ENCODE measurements at places on chromosomes 6 and 20.

DNA sequence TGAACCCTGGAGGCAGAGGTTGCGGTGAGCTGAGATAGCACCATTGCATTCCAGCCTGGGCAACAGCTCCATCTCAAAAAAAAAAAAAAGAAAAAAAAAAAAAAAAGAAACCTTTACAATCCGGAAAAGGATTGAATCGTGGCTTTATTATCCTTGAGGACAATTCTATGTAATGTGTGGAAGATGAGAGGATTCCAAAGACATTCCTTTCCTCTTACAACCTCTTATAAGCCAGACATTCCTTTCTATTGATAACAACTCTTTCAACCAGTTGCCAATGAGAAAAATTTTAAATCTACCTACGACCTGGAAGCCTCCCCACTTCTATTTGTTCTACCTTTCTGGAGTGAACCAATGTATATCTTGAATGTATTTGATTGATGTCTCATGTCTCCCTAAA is 91.2 kb upstream of the EEF1E1 start:
- DNase-seq = no peak

DNA sequence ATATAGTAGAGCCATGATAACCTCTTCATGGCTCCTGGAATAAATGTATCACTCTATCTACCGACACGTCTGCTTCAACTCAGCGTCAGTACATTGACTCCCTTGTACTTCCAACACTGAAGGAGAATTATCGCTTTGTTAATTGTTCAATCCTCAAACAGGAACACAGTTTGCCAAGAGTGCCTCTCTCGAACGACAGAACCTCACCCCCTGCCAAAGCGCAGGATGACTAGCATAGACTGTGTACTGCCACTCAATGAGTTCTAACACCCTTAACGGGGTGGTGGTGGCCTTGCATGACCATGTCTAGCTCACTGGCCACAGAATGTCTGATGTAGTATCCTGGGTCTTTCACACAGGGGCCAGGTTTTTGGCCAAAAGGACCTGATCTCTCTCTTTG is 81.4 kb upstream of the HEY2 start:
- DNase-seq = no peak

- DNase-seq = no peak
Measured at GRCh38 chr20:10119336-10119735, 84.5 kb downstream of the ANKEF1 start.

DNA sequence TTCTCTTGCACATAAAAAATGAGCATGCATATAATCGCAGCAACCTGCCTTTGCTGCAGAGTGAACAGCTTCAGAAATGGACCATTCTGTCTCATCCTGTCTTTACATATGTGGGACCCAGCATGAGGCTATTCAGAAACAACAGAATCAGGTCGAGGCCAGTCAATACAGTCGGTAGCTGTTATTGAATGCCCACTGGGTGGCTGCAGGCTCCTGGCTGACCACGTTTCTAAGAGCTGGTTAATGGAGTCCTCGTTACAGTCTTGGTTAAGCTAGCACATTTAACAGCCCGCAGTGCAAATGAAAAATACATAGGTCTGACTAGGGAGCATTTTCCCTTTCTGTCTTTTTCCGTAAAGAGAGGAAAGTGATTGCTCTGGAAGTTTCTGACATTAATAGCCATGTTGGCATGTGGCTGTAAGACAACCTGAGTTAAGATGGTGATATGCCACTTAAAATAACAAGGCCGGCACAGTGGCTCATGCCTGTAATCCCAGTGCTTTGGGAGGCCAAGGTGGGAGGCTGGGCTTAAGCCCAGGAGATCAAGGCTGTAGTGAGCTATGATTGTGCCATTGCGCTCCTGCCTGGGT is 75.0 kb downstream of the SHLD1 start:
- DNase-seq = no peak

- DNase-seq = no peak
Measured at GRCh38 chr6:119071576-119071975, 6.9 kb downstream of the FAM184A start.

- DNase-seq = no peak
Measured at GRCh38 chr20:10040070-10040975, 5.5 kb downstream of the ANKEF1 start.

DNA sequence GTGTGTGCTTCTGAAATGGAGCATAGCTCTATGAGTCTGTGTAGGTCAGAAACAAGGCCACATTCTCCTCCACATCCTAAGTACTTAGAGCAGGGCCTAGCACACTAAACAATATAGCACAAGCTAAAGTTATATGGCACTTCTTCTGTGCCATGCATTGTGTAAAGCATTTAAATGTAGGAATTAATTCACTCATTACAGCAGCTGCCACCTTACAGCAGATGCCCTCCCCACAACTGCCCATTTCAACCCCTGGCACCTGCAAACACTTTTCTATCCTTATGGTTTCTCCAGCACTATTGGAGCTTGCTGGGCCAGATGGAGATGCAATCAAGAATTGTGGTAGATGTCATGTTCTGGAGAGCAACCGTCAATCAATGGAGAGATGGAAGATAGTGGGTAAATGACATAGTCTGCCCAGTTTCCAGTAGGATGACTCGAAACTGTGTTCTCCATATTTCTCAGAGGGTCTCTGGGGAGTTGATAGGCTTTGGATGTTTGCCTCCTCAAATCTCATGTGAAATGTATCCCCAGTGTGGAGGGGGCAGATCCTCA is 373.7 kb downstream of the DOK5 start:
- no peak for DNase-seq

DNA sequence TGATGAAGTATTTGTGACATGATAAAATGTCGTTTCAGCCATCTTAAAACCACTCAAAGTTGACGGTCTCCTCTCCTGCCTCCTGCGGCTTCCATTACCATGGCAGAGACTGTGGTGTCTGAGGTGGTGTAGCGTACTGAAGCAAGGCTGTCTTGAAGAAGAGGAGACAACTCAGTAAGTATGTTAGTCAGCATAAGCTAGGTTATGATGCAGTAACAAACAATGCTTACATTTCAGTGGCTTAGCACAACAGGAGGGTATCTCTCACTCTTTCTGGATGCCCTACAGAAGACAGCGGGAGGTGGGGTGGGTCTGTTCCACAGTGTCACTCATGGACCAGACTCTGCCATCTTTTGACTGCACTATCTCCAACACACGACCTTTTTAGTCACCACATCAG is 174.7 kb upstream of the AHI1 start:
- DNase-seq = no peak

DNA sequence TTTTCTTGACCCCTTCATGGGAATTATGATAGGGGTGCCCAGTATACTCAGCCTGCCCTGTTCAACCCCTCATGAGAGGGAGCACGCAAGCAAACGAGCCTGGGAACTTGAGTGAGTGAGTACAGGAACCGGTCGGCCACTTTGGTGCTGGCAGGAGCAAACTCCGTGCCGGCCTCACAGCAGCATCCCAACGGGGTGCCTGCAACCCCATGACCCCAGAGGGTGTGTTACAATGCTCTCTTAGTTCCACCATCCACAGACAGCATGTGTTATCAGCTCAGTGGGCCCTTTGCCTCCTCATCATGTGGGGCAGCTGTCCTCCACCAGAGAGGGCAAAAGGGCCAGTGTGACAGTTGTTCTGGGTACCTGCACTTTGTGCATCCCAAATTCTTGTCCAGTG is 289.8 kb downstream of the FRK start:
- DNase-seq = no peak

DNA sequence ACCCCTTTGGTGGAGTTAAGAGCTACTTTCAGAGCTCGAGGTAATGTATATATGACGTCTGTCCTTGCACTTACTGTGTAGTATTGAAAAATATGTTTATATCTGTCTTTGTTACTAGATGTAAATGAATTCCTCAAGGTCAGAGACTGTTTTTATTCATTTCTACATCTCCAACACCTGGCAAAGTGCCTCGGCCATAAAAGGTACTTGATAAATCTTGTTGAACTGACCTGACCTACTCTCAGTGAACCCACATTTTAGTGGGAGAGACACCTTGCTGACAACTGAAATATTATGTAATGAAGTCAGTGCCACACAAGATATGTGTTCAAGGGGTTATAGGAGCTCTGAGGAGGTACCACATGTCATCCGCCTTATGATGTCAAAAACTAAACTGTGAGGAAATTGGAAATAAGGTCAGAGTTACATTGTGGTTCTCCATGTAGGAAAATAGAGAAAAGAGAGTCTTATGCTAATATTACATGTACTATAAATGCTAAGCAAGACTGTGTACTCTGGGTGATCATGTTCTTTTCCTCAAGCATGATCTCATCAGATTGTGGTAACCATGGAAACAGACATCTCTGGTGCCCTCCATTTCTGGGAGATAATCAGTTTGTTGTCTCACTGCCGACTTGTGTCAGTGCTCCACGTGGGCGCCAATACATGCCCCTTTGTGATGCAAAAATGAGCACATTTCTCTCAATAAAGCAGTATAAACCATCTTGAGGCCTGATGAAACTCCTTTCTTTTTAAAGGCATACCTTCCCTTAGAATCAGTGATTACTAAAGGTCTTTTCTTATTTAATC is 5.7 kb upstream of the TMEM30A start:
- no peak for DNase-seq

DNA sequence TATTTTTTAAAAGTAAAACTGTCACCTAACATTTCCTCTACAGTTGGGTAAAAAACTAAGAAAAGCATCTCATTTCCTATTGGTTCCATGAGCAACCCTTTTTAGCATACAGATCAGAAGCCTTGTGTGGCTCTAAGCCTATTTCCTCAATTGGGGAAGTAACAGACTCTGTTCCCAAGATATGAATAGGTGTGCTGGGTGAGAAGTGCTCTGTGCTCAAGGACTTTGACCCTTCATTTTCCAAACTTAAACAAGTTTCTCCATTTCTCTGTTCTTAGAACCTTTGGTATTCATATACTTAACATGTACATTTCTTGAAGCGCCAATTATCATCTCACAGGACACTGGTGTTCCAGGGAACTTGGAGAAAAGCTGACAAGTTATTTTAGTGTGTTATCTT is 24.1 kb downstream of the CARMIL1 start:
- no peak for DNase-seq

DNA sequence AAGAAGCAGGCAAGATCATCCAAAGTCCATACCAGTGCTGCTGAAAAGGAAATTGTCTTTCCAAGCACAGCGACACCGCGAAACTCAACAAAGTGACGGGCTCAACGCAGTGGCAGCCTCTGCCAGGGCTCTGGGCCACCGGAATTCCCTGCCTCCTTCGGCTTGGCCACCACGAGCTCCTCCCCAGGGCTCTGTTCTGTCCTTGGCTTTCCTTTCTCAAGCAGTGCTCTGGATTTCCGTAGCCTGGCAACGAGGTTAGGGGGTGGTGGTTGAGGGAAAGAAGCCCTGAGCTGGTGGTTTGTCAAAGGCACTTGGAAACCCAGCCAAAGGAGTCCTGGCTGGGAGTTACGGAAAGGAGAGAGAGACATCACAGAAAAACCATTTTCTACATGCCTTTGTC is 31.2 kb downstream of the PRR18 start:
- DNase-seq = no peak

DNA sequence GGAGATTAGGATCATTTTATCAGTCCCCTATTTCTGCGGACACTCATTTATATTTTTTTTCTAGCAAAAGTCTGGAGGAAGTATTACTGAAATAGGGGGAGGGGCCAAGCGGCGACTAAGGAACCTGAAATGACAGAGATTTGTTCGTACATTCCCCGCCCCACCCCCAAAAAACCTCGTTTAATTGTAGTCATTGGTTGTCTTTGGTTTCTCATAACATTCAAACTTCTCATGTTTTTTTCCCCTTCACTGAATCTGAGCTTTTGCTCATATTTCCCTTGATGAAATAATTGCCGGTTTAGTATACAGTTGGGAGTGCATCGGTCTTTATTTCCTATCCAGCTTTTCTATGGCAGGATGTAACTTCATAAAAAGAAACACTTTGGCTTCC is 768 bp upstream of the FYN start:
- DNase-seq = peak; percentile 37

DNA sequence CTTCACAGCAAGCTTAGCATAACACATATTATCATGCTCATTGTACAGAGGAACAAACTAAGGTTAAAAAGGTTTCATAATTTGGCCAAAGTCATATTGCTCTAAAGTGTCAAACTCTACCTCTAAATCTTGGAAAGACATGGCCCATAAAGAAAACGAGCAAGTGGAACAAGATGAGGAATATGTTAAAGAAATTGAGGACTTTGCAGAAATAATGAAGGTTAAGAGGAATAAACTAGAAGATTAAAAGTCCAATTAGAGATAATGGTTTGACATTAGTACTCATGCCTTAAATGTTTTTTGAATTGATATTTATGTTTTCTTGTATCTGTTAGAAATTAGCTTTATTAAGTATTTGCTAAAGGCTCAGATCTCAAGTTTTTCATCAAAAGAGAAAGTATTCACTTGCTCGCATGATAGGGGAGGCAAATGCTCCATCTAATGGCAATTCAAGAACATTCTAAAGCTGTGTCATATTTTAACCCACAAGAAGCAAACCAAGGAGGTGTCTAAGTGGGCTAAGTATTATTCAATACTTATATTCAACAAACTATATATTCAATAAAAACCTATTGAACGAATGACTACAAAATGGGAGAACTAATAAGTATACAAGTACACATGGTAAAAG is 192.9 kb upstream of the SPTLC3 start:
- no peak for DNase-seq

DNA sequence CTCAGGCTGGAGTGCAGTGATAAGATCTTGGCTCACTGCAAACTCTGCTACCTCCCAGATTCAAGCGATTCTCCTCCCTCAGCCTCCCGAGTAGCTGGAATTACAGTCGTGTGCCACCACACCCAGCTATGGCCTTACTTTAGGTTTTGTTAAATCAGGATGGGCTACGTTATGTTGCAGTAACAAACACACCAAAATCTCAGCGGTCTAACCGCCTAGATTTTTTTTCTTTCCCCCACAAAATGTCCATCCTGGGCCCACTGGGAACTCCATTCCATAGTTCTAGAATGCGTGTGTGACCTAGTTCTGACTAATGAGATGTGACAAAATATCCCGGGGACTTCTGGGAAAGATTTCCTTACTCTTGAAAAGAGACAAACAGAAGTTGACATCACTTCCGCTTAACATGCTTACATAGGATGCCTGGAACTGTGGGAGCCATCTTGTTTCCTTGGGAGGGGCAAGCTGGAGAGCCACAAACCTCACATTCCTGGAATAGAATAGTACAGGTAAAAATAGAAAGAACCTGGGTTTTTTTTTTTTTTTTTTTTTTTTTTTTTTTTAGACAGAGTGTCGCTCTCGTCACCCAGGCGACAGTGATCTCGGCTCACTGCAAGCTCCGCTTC is 42.3 kb upstream of the TRERF1 start:
- no peak for DNase-seq

All from hematopoietic multipotent progenitor cell treated with erythropoietin and hydrocortisone succinate and interleukin-3 and kit ligand, for 6 days (in vitro differentiated cells).